Posterior cingulate gyrus (tissue), 11 donors: ENCODE measurements at places on chromosomes 5 and 9.

GRCh38 chr5:95949810-95950209 lies 11.8 kb downstream of the ELL2 start:
- no peak for DNase-seq

DNA sequence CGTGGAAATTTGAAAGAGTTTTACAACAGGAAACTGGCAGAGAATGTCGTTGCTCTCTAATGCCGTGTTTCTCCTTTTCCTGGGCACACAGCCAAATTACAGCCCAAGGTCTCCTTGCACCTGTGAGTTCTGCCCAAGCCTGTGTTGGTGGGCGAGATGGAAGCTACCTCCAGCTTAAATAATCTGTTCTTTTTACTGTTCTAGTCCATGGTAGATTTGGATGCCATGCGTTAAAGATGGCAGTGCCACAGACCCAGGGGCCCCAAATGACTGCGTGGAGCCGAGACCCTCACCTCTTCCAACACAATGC lies 92.6 kb upstream of the IRX4 start:
- no peak for DNase-seq

DNA sequence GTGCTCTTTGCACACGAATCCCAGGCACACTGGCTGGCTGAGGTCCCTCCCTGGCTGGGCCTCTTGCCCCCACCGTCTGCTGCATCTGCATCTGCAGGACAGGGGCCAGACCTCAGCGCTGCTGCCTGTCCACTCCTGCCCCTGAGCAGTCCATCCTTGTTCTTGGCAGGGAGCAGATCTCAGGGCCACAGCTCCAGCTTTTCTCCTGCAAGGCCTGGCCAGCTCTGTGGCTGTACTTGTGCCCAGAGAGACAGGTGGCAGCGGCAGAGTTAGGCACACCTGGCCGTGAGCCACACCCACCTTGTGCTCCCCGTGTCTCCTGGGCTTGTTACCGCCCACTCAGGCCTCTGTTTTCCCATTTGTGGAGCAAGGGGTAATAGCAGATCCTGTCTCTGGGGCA lies 13.9 kb downstream of the NEK6 start:
- no peak for DNase-seq

- DNase-seq = no peak
Measured at GRCh38 chr5:107889387-107889786, 218.7 kb upstream of the EFNA5 start.

- DNase-seq = no peak
Measured at GRCh38 chr9:133108794-133109641, 12.0 kb downstream of the RALGDS start.

DNA sequence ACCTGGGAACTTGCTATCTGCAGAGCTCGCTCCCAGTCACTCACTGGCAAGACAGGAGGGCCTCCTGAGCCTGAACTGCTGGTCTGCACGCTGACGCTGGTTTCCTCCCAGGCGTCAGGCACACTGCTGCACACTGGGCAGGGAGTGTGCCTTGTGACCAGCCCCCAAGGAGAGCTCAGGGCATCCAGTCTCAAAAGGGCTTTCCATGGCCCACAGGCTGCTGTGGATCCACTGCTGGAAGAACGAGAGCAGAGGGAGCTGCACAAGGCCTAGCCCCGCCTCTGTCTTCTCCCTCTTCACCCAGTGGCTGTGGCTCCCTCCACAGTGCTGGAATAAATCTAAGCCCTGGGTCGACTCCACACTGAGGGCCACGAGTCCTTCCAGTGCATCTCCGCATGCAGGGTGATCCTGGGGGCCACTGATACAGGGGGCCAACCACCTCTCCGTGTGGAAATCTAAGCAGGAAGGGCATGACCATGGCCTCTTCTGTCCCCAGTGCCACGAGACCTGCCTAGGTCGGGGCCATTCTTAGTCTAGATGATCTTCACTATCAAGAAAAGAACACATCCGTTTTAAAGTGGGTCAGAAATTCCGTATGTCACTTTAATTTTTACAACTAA lies 93.6 kb downstream of the CAMSAP1 start:
- DNase-seq = no peak
